ENCODE measurements at places on chromosomes 12 and 14.

DNA sequence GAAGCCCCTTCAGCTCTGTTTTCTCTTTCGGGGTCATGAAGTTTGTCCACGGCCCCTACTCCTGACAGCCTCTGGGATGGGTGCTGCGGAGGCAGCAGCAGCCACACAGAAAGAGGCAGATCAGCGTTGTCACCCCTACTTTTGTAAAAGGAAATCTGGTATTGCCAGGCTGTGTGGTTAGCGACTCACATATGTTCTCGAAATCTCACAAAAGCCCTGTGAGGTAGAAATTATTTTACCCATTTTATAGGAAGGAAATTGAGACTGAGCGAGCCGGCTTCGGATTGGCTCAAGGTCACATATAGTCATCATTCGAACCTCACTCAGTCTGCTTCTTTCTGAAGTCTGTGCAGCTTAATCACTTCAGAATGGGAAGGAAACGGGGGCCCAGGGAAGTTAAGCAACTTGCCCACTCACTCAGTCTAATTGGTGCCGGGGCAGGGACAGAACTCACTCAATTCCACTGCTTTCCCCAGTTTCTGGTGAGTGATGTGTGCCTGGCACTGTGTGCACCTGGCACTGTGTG, 1.1 kb upstream of the CKAP4 start:
- H3K4me1 ChIP-seq: peaks cover 15% of the 10 kb centered on the region
- H3K4me3 ChIP-seq: peak overlapping the region; percentile 100
- H3K27ac ChIP-seq: peak overlapping the region; percentile 80

GRCh38 chr12:20210621-20211215, 157.6 kb upstream of the PDE3A start:
- H3K27ac ChIP-seq: no peak overlapping the region
- no peaks in the 10 kb centered on the region for H3K36me3 ChIP-seq
- H3K4me3 ChIP-seq: no peak overlapping the region
- no peaks in the 10 kb centered on the region for H3K27me3 ChIP-seq

GRCh38 chr12:131122631-131123030, 168.9 kb downstream of the ADGRD1 start:
- no peaks in the 10 kb centered on the region for H3K4me1 ChIP-seq
- H3K36me3 ChIP-seq: no peaks in the 10 kb centered on the region
- DNase-seq: no peak
- H3K4me3 ChIP-seq: no peak overlapping the region
- H3K27me3 ChIP-seq: peaks cover 4% of the 10 kb centered on the region
- no peak overlapping the region for H3K27ac ChIP-seq

DNA sequence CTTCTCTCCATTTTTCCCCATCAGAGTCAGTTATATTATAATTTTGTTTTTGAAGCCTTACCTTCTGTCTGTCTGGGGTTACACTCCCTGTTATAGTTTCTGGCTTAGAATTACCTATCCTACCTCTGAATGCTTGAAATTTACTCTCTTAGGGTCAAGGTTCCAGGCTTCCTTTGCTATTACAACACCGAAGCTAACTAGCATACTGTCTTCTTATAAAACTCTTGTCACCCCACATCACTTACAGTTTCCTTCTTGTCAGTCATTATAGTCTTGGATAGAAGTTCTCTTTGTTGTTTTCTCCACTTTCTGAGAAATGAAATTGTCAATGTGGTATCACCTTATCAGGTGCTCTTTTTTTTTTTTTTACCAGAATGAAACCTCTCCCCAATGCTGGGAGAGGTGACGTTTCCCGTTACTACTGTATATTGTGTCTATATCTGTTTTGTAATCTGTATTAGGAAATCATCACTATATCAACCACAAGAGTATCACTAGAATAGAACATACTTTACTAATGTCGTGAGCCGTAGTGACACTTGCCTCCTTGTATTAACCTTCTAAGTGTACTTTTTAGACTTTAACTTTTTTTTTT, 69.2 kb upstream of the PSMA6 start:
- H3K27me3 ChIP-seq: no peaks in the 10 kb centered on the region
- H3K27ac ChIP-seq: no peak overlapping the region
- DNase-seq: no peak
- H3K4me3 ChIP-seq: no peak overlapping the region

GRCh38 chr14:102525219-102525928, 15.8 kb upstream of the ANKRD9 start:
- H3K4me1 ChIP-seq: peaks cover 21% of the 10 kb centered on the region
- no peak for DNase-seq
- peak overlapping the region; percentile 32 for H3K4me3 ChIP-seq
- no peaks in the 10 kb centered on the region for H3K27me3 ChIP-seq

DNA sequence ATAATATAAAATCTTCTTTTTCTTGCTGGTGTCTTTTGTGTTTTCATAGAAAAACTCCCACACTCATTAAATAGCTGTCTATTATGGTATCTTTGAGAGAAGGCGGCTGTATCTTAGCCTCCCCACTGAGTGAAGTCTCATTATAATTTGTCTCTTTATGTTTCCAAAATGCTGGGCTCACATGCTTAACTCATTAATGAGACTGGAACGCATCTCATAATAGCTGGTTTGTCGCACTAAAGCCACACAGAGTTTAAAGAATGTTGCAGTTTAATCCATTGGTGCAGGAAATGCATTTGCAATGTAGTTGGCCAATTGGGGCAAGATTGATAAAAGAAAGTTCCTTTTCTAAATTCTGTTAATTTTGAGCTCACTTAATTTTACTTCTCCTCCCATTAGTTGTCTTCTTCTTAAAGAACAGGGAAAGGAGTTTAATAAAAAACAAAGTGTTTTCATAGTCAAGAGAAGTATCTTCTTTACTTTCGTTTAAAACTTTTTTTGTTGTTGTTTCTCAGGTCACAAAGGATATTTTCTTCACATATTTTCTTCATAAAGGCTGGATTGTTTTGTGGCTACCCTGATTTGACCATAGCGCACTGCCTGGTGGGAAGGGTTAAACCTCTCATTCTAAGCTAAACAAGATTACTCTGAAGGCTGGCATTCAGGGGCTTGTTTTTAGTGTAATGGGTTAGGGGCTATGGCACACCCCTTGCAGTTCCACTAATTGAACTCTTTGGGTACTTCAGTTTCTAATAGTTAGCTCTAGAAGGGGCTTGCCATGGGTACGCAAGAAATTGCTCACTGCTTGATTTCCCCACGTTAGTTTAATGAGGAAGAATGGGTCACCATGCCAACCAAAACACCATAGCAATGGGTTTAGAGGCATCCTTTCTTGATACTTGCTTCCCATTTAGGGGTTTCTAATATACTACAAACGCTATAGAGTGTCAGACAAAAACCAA, 197.0 kb downstream of the TMTC2 start:
- no peak for DNase-seq
- H3K27ac ChIP-seq: no peak overlapping the region
- no peak overlapping the region for H3K4me3 ChIP-seq

All from RWPE2 (cell line).